ENCODE measurements at places on chromosomes 5 and 9. TPM values are rescaled to one million over a fixed set of nuclear protein-coding genes. Genes with fewer than 3 reads are reported as not detected.

GCNT4 gene
- 16.1 TPM for polyA plus RNA-seq

TLR4 gene
- polyA plus RNA-seq: 8.0 TPM

ENTREP1 gene
- polyA plus RNA-seq: 2.4 TPM

KIF24 gene
- polyA plus RNA-seq: 6.0 TPM

MEIKIN gene
- polyA plus RNA-seq: not detected

OR1Q1 gene
- polyA plus RNA-seq: not detected

RELL2 gene
- polyA plus RNA-seq: 1.8 TPM

PLPPR1 gene
- 16.0 TPM for polyA plus RNA-seq

EPB41L4A gene
- 32.4 TPM for polyA plus RNA-seq

ICE1 gene
- polyA plus RNA-seq: 39.8 TPM

HSPB3 gene
- not detected for polyA plus RNA-seq

GRK6 gene
- polyA plus RNA-seq: 27.9 TPM

ADAMTS19 gene
- polyA plus RNA-seq: 5.2 TPM

DDX4 gene
- polyA plus RNA-seq: not detected

P4HA2 gene
- polyA plus RNA-seq: 47.3 TPM

DAB2IP gene
- polyA plus RNA-seq: 40.0 TPM

SLC45A2 gene
- polyA plus RNA-seq: 0.96 TPM

All from renal pelvis (tissue), 12 donors.